ENCODE measurements at places on chromosomes 16 and 17. TPM values are rescaled to one million over a fixed set of nuclear protein-coding genes. Genes with fewer than 3 reads are reported as not detected.

DNA sequence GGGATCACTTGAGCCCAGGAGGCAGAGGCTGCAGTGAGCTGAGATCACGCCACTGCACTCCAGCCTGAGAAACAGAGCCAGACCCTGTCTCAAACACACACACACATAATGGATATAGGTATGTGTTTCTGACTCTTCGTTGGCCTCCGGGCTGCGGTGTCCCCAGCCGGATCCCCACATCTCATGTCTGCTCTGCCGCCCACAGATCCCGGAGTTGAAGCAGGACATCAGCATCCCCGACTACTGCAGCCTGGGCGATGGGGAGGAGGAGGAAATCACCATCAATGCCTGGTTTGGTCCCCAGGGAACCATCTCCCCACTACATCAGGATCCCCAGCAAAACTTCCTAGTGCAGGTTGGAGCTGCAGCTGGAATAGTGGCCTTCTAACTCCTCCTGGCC is 15.4 kb downstream of the KDM8 start:
- no peaks in the 10 kb centered on the region for H3K36me3 ChIP-seq
- no peak overlapping the region for H3K4me3 ChIP-seq
- H3K27me3 ChIP-seq, result no peaks in the 10 kb centered on the region

GRCh38 chr16:83768986-83769385 is 38.8 kb upstream of the HSBP1 start:
- H3K27me3 ChIP-seq, result no peaks in the 10 kb centered on the region
- peak; percentile 2 for DNase-seq
- no peaks in the 10 kb centered on the region for H3K36me3 ChIP-seq
- H3K4me1 ChIP-seq, result no peaks in the 10 kb centered on the region
- H3K4me3 ChIP-seq, result no peak overlapping the region

GRCh38 chr17:43314611-43315011 is 80.8 kb upstream of the RNU2-1 start:
- H3K36me3 ChIP-seq, result no peaks in the 10 kb centered on the region
- no peak overlapping the region for H3K27ac ChIP-seq
- peak; percentile 5 for DNase-seq

DNA sequence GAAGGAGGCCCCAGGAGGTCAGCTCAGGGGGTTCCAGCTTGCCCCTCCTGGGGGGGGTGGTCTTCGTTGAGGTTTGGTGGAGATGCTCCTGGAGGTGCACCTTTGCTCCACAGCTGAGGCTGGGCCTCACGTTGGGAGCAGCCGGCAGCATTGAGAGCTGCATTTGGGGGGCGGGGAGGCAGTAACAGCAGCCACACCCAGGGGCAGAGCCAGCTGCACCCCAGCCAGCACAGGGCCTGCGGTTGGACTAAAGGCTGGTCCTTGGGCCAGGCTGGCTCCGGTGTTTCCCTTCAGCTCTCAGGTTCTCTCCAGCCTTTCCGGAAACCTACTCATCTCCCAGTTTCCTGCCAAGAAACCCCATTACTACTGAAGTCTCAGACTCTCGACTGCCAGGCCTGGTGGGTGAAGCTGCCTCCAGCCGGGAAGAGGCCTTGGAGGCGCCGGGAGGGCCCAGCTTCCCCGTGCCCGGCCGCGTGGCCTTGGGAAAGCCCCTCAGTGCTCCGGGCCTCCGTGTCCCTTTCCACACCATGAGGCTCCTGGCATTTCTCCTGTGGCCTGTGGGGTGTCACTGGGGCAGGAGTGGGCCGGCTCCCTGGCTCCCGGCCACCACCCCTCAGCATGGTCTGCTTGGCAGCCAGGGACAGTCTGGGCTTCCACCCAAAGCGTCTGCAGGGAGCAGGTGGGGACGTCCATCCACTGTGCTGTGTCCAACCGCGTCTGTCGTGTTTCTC is 14.0 kb upstream of the BAIAP2 start:
- H3K4me1 ChIP-seq, result no peaks in the 10 kb centered on the region
- no peak overlapping the region for H3K4me3 ChIP-seq
- no peak overlapping the region for H3K27ac ChIP-seq
- no peaks in the 10 kb centered on the region for H3K36me3 ChIP-seq

GPR179 gene
- total RNA-seq, result 0.07 TPM

DNA sequence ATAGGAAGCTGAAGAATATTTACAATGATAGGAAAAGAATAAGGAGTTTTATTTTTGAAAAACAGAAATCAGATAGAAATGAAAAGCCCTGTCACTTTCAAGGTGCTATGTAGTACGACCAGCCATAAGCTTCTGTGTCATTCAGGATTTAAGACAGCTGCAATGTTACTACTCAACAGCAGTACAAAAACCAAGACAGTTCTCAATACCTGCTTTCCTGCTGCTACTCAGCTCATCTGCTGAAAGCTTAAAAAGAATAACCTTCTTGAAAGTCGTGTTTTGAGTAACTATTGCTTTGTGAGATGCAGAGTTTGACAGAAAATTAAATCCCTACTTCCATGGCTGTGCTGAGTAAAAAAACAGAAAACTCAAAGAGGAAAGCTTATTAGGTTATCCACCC is 8.7 kb downstream of the GRB2 start:
- peaks cover 28% of the 10 kb centered on the region for H3K4me1 ChIP-seq
- no peaks in the 10 kb centered on the region for H3K36me3 ChIP-seq
- H3K4me3 ChIP-seq, result no peak overlapping the region
- no peak for DNase-seq
- H3K27me3 ChIP-seq, result no peaks in the 10 kb centered on the region
- peak overlapping the region; percentile 29 for H3K27ac ChIP-seq

Measured in cardiac muscle cell (in vitro differentiated cells and primary cell).